ENCODE measurements at places on chromosomes 6 and 20.
A peak's percentile ranks its signal among the peaks of the same experiment; 100 is the strongest.

- DNase-seq: no peak
Observed at GRCh38 chr20:46139908-46140482, 21.9 kb downstream of the CD40 start.

GRCh38 chr6:170143401-170144150 is 147.3 kb downstream of the DLL1 start:
- DNase-seq: no peak

DNA sequence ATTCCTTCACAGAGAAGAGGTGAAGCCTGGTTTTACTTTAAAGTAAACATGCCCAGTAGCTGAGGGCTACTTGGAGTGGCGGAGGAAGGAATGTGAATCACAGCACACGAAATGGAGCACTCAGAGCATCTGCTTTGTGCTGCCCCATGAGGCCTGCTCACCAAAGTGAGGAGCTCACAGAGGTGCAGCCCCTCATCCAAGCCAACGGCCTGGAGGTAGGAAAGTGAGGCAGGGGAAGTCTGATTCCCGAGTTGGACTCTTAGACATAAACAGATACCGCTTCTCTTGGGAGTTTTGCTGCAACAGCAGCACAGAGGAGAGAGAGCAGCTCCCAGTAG is 3.6 kb downstream of the YTHDF1 start:
- DNase-seq: no peak

GRCh38 chr6:164185471-164185871 is 771.0 kb downstream of the QKI start:
- DNase-seq: no peak

DNA sequence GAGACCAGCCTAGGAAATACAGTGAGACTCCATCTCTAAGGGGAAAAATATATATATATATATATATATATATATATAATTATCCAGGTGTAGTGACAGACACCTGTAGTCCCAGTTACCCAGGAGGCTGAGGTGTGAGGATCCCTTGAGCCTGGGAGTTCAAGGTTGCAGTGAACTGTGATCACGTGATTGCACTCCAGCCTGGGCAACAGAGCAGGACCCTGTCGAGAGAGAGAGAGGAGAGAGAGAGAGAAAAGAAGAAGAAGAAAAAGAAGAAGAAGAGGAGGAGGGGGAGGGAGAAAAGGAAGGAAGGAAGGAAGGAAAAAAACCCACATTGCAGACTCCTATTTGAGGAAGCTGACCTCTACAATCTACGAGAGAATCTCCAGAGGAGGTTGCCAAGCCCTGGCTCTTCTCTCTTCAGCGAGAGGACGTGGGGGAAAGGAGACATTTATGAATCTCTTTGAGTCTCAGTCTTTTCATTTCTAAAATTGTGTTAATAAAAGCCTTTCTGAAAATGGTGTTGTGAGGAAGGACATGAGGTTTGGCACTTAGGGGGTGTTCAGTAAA is 49.7 kb downstream of the COL11A2 start:
- no peak for DNase-seq

DNA sequence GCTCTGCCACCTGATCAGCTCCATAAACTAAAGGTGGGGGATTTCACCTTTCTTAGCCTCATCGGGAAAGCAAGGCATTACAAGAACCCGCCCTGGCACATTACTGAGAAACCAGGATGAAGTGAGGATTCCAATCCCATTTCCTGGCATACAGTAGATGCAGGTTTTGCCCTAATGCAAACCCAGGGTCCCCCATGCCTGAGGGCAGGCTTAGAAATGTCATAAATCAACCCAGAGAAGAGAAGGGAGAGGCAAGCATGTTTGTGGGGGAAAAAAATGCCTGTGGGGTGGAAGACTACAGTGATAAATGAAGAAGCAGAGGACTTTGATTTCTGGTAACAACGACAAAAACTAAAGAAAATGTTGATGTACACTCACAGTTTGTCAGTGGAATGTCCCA is 18.0 kb upstream of the PMEPA1 start:
- no peak for DNase-seq

- DNase-seq: peak; percentile 11
Observed at GRCh38 chr20:22691369-22692118, 107.2 kb upstream of the FOXA2 start.

DNA sequence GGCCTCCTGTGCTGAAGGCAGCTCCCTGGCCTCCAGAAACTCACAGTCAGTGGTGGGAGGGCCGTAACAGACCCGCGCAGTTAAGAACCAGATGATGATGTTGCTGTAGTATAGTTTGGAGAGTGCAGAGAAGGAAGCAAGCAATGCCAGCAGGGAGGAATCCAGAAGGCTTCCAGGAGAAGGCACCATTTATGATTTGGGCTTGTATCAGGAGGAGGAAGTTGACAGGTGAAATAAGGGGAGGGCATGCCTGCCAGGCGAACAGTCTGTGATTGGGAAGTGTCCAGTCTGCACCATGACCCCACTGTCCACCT is 13.3 kb upstream of the BAK1 start:
- no peak for DNase-seq

DNA sequence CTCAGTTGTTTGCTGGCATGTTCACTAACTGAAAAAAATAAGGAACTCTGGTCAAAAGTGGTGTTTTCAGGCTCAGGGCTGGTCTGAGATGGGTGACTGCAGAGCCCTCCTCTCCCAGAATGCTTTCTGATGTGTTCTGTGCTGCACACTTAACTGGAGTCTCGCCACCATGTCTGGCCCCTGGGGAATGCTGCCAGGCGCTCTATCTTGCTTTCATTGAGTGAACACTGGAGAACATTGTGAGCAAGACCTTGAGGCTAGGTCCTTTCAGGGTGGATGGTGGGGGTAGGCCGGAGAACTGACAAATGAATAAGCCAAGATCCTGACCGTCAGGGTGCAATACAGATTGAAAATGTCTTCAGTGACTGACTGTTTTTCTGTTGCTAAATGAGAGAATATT is 19.5 kb downstream of the PANK2 start:
- DNase-seq: no peak

GRCh38 chr6:29531668-29532067 is 27.9 kb downstream of the UBD start:
- DNase-seq: no peak

DNA sequence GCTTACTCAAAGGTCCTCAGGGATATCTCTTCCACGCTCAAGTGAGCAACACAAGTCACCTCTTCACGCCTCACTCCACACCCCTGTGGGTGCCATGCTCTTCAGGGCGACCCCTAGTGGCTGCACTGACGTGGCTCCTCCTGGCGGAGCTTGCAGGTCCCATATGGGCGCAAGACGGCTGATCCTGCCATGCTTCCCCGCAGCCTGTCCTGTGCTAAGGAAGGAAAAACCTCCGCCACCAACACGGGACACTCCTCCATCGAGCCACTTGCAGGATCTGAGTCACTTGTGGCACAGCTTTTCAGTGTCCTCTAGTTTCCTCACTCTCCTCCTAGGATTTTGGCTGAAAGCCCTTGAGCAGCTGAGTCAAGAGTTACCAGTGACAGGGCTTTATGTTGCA is 90.7 kb downstream of the KHDC1L start:
- no peak for DNase-seq

GRCh38 chr6:42453031-42453653 is 1.4 kb upstream of the TRERF1 start:
- peak; percentile 62 for DNase-seq

GRCh38 chr6:109000289-109000688 is 94.4 kb downstream of the SESN1 start:
- no peak for DNase-seq

DNA sequence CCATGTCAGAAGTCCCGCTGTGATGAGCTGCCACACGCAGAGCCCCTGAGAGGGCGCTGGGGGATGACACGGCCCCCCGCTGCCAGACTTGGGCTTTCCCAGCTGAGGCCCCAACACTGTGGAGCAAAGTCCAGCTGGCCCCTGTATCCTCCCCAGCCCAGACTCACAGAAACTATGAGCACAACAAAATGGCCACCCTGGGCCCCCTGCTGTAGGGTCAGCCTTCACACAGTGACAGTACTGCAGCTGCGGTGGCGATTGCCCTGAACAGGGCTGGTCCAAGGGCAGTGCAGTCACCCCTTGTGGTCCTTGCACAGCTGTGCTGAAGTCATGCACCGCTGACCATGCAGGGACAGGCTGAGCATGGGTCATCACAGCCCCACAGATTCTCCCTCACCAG is 78.2 kb upstream of the CST7 start:
- no peak for DNase-seq

DNA sequence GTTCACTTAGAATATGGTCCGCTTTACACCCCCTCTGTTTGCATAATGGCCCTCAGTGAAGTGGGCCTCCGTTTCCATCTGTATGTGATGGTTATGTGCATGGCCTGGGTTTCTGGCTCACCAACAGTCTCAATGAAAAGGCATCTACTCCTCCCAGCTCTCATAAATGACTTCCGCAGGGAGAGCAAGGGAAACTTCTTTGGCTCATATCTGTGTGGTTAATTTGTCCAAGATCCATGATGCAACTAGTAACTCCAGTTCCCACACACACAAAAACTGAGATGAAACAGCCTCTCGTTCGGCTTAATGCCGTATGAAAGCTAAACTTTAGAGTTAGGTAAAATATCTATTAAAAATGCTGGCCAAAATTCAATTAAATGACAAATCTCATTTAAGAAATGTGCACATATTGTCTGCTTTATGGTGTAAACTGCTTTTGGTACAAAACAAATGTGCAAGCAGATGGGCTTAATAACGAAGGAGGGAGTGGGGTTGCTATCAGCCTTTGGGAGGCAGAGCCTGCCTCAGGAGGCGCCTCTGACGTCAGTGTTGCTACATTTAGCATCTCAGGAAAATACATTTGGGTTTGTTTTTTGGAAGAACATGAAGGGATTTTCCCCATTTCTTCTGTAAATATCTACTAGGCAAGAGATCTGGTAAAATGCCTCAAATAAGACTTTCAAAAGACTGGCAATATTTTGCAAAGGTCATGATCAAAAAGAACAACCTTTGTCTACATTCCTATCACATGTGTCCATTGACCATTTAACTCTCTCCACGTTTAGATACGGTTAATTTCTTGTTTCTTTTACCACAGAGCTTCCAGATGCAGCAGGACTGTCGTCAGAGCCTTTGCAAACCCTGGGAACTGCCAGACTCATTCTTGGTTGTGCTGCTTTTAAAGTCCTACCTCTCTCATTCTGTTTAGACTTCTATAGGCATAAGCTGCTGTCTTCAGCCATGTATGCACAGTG is 96.8 kb downstream of the ARMC2 start:
- DNase-seq: no peak

DNA sequence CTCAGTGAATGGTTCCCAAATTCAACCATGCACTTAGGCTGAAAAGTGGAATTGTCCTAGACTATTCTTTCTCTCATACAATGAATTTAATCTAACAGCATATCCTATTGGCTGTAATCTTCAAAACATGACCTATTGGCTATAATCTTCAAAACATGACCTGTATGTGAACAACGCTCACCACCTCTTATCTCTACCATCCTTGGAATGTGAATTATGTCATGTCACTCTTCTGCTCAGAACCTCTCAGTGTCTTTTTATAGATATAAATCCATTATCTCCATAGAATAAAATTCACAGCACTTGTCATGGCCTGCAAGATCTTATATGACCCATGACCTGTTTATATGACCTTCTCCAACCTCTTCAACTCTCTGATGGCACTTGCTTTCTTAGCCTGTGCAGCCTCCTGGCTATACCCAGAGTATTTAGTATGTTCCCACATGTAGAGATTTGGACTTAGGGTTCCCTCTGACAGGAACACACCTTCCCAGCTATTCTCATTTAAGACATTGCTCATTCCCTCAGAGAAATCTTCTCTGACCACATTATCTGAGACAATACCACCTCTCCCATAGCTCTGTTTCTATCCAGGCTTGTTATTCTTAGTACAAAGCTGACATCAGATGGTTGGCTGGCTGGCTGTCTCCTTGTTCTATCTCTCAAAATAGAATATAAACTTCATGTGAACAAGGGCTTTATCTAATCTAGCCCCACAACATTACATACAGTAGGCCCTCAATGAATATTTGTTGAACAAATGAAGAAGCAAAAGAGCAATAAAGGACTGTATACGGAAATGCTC is 275.0 kb upstream of the PREP start:
- DNase-seq: no peak

DNA sequence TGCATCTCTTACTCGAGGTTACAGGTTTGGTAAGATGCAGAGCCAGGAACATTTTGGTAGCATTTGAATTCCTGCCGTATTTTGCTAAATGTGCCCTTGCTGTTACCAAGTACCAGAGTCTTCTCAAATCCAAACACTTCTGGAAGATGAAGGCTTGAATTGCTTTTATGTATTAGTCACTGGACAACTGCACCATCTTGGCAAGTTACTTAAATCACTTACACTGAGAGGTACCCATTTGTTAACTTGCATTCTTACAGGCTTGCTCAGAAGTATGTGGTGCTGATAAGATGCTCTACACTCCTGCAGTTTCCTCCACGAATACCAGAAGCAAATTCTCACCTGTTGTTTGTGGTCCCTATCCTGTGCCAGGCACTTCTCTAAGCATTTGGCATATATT is 12.7 kb downstream of the IL22RA2 start:
- DNase-seq: no peak

DNA sequence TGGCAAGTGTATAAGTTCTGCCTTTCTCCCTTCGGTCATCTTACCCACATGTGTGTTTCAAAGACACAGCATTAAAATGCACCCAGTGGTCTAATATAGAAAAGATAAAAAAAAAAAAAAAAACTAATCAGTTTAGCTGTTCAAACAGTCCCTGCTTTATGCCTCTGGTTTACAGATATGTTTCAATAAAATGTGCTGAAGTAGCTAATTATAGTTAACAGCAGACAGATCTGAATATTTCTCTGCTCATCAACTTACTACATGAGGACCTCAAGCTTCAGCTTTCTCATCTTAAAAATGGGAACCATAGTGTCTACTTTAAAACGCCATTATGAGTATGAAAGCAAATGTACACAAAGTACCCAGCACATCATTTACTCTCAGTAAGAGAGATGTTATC is 280.6 kb upstream of the DEFB112 start:
- no peak for DNase-seq

All from activated CD4-positive, CD25-positive, alpha-beta regulatory T cell (primary cell).